Esophagus squamous epithelium (tissue), 5 donors: ENCODE measurements at places on chromosomes 7 and 10. TPM values are rescaled to one million over a fixed set of nuclear protein-coding genes. Genes with fewer than 3 reads are reported as not detected.

DNA sequence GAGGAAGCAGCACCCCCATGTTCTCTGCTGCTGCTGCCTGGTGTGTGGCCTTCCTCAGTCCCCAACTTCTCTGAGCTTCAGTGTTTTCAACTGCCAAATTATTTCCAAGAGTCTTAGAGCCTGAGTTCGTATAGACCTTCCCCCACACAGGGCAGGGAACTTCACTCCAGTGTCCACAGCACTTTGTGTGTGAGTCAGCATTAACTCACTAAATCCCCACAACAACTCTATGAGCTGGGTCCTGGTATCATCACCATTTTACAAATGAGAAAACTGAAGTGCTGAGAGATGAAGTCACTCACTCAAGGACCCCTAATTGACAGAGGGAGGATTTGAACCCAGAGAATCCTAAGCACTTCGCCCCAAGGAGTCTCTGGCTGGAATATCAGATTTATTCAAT is 48.3 kb downstream of the ADCYAP1R1 start:
- no peak for DNase-seq

DNA sequence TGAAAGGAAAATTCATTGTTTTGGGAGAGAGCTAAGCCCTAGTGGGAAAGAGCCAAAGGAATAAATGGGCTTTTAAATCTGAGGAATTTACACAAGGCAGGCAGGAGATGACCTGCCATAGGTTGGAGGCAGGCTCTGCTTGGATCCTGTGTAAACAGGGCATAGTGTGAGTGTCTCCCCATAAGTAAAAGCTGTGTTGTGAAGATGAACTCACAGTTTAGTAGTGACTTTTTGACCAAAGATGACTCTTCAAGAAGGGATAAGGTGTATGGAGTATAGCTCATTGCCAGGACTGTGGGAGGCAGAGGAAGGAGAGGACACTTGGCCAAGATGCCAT is 63.2 kb downstream of the KAT6B start:
- DNase-seq = no peak

Gene TMEM273
- 2.9 TPM for total RNA-seq

Gene PRLHR
- total RNA-seq = not detected
